ENCODE measurements at places on chromosomes 5 and 9.

- DNase-seq = no peak
These were observed 36.4 kb downstream of the LARP1 start for GRCh38 chr5:154791535-154791934.

GRCh38 chr5:92309336-92309991, 926.3 kb upstream of the ARRDC3 start:
- DNase-seq = no peak

- DNase-seq = no peak
These were observed 180.8 kb upstream of the KLF9 start for GRCh38 chr9:70595211-70595610.

- no peak for DNase-seq
These were observed 23.5 kb upstream of the SPIN1 start for GRCh38 chr9:88364706-88365105.
